ENCODE measurements at places on chromosomes 3 and 15.

- DNase-seq = no peak
These were observed 69.4 kb upstream of the STXBP5L start for GRCh38 chr3:120838441-120839091.

- peak; percentile 63 for DNase-seq
These were observed 4.9 kb downstream of the ISL2 start for GRCh38 chr15:76341366-76342057.

- no peak for DNase-seq
These were observed 166.5 kb upstream of the TMCO5A start for GRCh38 chr15:37767841-37768455.

GRCh38 chr3:13308380-13308801, 111.7 kb downstream of the NUP210 start:
- DNase-seq = peak; percentile 4

GRCh38 chr15:45794712-45795439, 160.0 kb downstream of the SQOR start:
- no peak for DNase-seq

GRCh38 chr15:84588053-84588874, 12.5 kb upstream of the ZSCAN2 start:
- peak; percentile 59 for DNase-seq

- no peak for DNase-seq
These were observed 33.2 kb downstream of the NR2F2 start for GRCh38 chr15:96363707-96364106.

DNA sequence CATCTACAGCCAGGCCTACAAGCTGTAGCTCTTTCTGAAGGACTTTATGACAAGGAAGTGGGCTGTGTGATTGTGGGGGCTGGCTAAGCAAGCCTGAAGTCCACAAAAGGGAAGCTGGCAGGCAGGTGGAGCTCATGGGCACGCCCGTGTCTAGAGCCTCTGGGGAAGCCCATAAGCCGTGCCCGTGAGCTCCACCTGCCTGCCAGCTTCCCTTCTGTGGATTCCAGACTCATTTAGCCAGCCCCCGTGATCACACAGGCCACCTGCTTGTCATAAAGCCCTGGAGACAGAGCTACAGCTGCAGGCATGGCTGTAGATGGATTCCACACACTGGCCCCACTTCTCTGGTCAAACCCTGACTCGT, 15.2 kb downstream of the EFCC1 start:
- no peak for DNase-seq

DNA sequence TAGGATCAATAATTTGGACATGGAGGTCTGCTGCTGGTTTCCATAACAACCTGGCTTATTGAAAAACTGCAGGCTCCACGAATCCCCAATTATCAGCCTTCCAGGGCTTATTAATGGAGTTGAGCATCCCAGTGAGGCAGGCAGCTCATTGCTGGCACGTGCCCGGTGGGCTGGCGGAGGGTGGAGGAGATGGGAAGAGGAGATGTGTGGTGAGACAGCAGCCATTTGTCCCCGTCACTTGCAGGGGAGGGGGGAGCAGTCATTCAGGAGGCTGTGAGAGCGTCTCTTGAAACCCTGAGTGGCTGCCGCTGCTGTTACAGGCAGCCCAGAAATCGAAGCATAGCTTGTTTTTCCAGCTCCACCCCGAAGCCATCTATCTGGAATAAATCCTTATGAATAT, 70.6 kb downstream of the GAP43 start:
- DNase-seq = no peak

- DNase-seq = no peak
These were observed 171.6 kb downstream of the PPM1L start for GRCh38 chr3:160927620-160928019.

- DNase-seq = no peak
These were observed 61.5 kb upstream of the GOLIM4 start for GRCh38 chr3:168157099-168157700.

- DNase-seq = no peak
These were observed 60.2 kb downstream of the CACNA1D start for GRCh38 chr3:53554559-53555067.

GRCh38 chr3:171351676-171352075, 108.5 kb downstream of the TNIK start:
- DNase-seq = peak; percentile 88

DNA sequence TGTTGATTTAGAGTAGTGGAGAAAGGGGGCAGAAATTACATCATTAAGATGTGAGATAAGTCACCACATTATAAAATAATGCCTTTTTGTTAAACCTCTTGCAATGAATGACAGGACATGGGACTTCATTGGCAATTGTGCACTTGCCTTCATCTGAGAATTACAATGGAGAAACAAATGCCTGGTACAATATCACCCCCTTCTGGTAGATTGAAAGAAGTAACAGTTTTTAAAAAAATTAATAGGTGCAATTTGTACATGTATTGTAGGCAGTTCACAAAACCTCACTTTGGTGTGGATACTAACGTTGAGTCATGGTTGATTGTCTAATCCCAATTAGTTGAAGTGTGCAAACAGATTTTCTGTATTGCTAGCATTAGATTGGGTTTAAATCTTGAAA, 4.6 kb upstream of the P2RY14 start:
- peak; percentile 29 for DNase-seq

- DNase-seq = no peak
These were observed 11.7 kb upstream of the SEMA3B start for GRCh38 chr3:50256978-50257890.

- no peak for DNase-seq
These were observed 375.8 kb upstream of the THBS1 start for GRCh38 chr15:39205081-39205480.

- DNase-seq = no peak
These were observed 285.7 kb upstream of the CTNNB1 start for GRCh38 chr3:40913641-40914040.

- DNase-seq = no peak
These were observed 21.9 kb downstream of the FEM1B start for GRCh38 chr15:68299436-68299835.

DNA sequence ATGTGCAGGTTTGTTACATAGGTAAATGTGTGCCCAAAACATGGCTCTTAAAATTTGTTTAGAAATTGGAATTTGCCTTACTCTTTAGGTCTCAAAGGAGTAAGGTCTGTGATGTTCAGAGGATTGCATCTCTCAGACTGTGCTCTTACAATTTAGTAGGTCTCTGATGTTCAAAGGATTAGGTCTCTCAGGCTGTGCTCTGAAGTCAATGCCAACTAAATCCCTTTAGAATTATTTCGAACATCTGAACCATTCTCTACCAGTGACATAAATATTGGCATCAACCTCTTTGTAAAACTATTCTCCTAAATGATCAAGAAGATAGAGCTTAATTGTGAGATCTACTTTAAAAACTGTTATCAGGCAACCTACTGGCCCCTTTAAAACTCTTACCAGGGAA, at the start of gene OR5K1:
OR5K1 (plus strand) TSS at position 301 of the 400 bp plus-strand sequence. CDS start 6,376 bp downstream, outside the sequence.
- DNase-seq = no peak

DNA sequence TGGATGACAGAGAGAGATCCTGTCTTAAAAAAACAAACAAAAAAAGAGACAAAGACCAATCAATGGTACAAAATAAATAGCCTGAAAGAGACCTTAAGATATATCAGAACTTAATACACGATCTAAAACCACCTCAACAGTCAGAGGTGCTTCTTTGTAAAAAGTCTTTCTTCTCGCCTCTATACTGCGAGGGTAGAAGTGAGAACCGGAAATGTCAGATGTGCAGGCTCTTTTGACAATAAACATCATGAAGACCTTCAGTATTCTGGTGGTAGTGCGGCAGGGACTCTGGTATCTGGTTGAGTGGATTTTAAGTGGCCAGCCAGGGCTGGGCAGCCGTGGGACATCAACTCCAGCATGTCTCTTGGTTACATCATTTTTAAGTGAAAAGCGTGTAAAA, 30.0 kb downstream of the RUBCN start:
- DNase-seq = no peak

DNA sequence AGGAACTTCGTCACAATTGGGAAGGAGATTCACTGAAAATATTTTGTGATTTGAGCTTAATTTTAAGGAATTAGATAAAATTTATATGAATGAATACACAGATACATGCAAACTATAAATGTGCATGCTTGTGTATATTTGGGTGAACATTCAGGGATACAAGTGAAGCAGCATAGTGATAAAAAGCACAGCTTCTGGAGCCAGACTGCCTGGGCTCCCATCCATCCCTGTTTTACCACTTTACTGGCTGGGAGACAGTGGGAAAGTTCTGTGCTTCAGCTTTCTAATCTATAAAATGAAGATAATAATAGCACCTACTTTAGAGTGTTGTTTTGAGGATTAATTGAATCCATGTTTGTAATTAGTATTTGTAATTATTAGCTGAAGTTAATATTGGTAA, 8.1 kb upstream of the EPHA6 start:
- DNase-seq = no peak

GRCh38 chr3:112379020-112379690, 46.2 kb downstream of the CD200 start:
- peak; percentile 50 for DNase-seq

DNA sequence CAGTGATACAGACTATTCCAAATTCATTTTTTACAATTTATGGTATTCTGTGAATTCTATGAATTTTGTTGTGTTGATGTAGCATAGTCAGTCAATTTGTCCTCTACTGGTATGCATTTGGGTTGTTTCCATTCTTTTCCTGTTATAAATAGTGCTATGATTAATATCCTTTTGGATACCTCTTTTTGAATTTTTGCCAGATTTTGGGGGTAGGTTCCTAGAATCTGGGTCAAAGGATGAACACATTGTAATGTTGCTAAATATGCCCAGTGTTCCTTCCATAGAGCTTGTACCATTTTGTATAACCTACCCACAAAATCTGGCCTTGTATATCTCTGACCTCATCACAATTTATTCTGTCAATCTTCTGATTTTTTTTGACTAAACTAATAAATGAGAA, 44.4 kb upstream of the C3orf38 start:
- no peak for DNase-seq

- DNase-seq = no peak
These were observed 237.8 kb upstream of the PEX5L start for GRCh38 chr3:180274536-180274935.

DNA sequence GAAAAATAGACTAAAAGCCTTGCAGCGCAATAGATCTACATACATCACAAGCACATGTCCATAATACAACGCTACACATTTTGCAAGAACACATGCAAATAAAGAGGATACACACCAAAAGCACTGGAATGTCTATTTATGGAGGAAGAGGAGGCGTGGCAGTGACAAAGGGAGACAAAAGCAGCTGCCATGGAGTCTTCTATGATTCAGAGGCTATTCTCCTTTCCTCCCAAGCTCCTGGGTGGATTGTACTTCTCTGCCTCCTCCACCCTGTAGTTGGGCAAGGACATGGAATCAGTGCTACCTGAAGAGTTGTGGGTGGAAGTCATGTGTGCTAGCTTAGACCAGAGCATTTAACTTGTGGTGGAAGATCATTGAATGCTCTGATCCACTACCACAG, 57.9 kb upstream of the ABHD2 start:
- DNase-seq = no peak

DNA sequence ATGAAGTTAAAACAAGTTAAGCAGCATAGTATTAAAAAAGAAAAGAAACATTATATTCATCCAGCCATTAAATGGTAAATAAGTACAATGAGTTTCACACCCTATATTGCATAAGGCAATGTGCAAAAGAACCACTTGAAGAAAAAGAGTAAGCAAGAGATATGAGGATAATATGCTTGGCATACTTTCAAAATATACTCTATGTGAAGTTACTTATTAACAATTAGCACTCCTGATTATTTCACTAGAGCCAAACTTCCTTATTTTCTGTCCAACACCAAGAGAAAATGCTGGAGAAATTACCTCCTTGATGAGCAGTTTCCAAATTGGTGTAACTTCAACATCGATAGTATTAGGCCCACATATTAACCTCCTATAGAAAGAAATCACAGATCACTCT, 63.7 kb downstream of the ATP13A4 start:
- DNase-seq = no peak

DNA sequence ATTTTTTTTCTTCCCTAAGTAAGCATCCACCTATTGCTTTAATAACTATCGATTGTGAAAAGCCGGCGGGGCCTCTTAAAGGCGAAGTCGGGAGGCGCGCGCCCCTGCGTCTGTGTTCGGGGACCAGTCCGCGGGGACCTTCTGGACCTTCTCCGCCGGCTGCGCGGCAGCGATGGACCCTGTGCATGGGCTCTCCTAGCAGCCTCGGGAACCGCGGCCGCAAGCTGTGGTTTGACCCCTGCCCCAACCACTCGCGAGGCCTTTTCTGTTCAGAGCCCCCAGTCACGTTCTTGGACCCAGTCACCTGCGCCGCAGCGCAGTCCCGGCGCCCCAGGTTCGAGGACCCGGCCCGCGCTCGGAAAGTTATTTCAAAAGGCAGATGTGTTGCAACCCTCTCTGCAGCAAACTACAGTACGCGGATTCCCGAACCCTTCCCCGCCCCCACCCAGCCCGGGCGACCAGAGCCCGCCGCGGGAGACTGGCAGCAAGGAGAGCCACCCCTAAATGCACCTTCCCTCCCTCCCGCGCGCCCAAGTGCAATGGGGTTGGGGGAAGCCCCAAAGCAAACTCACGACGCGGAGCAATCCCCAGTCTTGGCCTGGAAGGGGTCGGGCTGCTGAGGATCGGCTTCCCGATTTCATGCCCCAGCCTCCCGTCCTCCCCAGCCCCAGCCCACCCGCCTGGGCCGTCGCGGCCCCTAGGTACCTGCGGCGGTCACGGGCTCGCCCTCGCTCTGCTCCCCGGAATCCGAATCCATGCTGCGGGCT, 684 bp downstream of the TNFAIP8L3 start:
- peak; percentile 70 for DNase-seq

- no peak for DNase-seq
These were observed 14.4 kb upstream of the TMC3 start for GRCh38 chr15:81388436-81388770.

DNA sequence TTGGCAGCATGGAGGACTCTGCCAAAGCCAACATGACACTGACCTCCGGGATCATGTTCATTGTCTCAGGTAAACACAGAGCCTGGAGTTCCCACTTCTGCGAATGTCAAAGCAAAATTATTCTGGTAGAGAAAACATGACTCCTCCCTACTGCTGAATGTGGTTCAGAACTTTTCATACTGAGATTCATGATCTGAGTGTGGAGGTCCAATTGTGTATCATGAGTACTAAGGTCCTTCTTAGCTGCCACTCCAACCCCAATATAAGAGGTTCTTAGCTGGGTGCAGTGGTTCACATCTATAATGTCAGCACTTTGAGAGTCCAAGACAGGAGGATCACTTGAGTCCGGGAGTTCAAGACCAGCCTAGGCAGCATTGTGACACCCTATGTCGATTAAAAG, 13.8 kb downstream of the CLDN18 start:
- DNase-seq = no peak

GRCh38 chr15:70531576-70531975, 231.8 kb downstream of the UACA start:
- DNase-seq = no peak

- no peak for DNase-seq
These were observed 55.6 kb downstream of the ITPR1 start for GRCh38 chr3:4548780-4549179.

GRCh38 chr3:16897254-16897926, 12.6 kb downstream of the PLCL2 start:
- peak; percentile 75 for DNase-seq

DNA sequence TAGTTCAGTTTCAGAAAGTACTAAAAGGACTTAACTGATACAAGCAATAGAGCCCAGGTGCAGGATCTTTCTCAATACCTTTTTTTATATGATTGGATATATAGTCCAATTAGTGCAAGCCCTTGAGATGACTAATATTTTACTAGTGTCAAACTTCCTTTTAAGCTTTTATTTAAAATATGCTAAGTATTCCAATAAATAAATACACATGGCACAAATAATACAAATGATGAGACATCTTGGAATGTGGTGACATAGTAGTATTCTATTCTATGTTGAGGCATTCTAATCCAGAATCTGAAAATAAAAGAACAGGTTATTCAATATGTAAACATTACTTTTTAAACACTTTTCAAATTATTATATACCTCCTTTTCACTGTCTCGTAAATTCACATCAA, 670.0 kb downstream of the SI start:
- no peak for DNase-seq
